Neuronal stem cell (in vitro differentiated cells): ENCODE measurements at places on chromosomes 2 and 18.

- DNase-seq: no peak
Observed at GRCh38 chr18:25234740-25235345, 117.1 kb downstream of the ZNF521 start.

DNA sequence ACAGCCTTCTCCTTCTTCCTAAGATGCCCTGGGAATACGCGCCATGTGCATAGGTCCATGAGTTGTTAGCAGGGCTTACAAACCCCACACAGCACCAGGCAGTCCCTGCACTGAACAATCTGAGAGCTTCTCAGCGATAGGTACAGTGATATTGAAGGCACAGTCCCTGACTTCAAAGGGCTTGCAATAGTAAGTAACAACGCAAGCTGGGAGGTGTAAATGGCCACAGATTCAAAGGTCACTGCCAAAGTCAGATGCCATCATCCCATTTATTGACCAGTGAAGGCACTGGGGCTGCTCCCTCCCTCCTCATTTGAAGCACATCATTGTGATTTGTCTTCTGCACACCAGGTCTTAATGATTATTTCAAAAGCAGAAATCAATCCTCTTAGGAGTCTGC, 541 bp upstream of the SCYGR3 start:
- DNase-seq: no peak

DNA sequence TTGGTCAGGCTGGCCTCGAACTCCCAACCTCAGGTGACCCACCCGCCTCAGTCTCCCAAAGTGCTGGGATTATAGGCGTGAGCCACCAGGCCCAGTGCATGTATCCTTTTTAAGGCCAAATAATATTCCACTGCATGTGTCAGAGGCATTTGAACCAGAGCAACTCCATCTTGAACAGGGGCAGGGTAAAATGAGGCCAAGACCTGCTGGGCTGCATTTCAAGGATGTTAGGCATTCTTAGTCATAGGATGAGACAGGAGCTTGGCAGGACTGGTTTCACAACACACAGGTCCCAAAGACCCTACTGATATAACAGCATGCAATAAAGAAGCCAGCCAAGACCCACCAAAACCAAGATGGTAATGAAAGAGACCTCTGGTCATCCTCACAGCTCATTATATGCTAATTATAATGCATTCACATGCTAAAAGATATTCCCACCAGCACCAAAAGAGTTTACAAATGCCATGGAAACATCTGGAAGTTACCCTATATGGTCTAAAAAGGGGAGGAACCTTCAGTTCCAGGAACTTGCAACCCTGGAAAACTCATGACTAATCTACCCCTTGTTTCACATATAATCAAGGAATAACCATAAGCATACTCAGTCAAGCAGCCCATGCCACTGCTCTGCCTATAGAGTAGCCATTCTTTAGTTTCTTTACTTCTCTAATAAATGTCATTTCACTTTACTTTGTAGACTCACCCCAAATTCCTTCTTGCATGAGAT, 204.6 kb downstream of the RAB3GAP1 start:
- DNase-seq: no peak

DNA sequence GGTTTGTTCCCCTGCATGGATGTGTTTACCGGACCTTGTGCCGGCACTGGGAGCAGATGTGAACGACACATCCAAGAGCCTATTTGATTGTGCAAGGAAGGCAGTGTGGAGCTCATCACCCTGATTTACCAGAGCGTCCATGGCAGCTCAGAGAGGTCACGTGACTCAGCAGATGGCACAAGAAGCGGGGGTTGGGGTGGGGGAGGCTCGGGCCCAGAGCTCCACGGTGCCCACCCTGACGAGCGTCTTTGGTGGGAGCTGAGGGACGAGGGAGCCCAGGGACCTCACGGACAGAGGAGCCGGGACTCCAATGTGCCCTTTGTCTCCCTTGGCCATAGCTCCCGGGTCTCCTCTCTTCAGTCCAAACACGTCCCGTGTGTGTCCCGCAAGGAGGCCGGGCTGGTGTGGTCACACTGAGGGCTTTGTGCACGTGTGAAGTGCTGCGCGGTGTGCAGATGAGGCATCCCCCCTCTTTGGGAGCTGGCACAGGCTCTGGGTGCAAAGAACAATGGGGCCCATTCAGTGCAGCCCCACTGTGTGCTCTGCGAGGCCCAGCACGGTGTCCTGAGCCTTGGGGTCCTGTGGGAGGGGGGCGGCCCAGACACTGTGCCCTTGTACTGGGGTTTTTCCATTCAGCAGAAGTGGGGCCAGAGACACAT, 15.5 kb downstream of the KCNIP3 start:
- no peak for DNase-seq

- no peak for DNase-seq
Observed at GRCh38 chr18:50711386-50711785, 108.4 kb downstream of the MRO start.

DNA sequence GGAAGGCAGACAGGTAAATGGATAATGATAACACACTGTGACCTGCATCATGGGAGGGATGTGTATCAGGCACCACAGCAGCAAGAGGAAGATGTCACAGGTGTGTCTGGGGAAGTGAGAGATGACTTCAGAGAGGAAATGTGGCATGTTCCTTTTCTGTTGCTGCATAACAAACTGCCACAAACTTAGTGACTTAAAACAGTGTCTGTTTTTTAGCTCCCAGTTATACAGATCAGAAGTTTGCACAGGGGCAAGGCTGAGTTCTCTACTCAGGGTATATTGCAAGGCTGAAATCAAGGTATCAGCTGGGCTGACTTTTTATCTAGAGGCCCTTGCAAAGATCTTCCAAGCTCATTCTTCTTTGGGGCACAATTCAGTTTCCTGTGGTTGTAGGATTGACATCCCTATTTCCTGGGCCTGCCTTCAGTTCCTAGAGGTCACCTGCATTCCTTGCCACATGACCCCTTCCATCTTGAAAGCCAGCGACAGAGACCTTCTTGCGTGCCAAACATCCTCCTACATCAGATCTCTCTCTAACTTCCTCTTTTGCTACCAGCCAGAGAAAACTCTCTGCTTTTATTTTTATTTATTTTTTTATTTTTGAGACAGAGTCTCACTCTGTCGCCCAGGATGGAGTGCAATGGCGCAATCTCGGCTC, 2.1 kb upstream of the MAP3K2 start:
- no peak for DNase-seq

DNA sequence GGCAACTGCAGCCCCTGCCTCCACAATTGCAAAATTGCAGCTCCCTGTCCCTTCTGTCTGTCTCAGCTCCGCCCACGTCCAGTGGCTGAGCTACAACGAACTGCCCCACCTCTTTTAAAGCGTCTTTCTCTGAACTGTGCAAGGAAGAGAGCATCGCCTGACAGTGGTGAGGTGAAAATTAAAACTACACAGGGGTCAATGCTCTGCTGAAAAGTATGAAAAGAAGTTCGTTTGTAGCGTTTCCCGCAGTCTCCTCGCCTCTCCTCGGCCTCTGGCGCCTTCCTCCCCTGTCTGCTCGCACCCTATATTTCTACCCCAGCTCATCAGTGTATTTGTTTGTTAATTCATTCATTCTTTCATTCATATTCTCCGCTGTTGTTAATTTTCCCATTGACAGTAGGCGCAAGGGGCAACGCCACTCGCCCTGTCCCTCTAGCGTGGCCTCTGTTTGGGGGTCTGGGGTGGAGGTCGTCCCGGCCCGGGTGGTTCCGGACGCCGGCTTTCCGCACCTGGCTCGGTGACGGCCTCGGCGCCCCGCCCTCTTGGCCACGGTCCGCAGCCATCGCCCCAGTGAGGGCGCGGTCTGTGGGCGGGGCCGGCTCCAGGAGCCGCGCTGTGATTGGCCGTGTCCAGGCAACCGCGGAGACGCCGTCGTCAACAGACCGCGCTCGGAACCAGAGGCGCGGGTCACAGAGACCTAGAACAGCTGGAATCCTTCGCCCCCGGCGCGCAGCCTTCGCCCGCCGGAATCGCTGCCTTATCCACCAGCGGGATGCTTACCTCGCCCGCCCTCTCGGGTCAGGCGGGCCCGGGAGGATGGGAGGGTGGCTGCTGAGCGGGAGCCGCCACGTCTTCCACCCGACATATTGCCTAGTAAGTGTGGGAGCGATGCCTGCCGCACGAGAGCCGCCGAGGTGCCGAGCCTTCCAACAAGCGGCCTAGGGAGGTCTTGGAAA, at the start of gene VWA3B:
Gene VWA3B (plus strand): TSS at position 677 of the 956 bp plus-strand sequence. CDS start 5,926 bp downstream, outside the sequence.
- peak; percentile 60 for DNase-seq

DNA sequence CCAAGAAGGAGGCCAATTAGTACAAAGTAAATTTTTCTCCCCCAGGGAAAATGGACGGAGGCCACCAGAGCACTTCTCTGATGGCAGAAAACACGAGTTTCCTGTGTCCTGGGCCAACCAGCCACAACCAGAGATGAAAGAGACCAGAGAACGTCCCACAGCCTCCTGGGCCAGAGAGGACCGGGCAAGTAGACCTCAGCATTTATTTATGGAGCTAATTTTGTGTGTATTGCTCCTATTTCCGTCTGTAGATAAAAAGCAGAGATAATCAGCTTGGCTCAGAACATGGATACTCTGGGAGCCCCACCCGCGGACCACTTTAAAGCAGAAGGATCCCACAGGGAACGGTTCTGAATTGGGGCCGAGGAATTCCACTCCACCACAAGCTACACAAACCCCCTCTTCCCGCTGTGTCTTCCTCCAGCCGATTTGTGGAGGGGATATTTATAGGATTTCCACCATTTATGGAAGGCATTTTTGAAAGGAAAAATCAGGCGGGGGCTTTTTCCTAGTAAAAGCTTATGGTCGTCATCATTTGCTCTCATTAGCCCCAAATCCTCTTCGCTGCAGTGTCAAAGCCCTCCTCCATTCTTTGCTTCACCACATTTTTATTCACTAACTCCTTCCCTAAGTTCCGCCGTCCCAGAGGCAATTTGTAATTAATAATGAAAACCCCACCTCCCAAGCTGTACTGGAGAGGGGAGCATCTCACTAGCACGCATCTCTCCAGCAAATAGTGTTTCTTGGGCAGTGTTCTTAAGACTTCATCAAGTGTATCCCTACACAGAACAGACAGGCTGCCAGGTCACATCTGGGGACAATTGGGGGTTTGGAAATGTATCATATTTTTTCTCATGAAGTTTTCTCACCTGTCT, 43.7 kb upstream of the TWIST2 start:
- no peak for DNase-seq

- DNase-seq: no peak
Observed at GRCh38 chr18:75003764-75004690, 204.9 kb downstream of the PTGR3 start.

GRCh38 chr2:62309465-62310091, 113.7 kb downstream of the B3GNT2 start:
- DNase-seq: no peak

GRCh38 chr2:126888046-126888445, 10.6 kb upstream of the TEX51 start:
- no peak for DNase-seq

DNA sequence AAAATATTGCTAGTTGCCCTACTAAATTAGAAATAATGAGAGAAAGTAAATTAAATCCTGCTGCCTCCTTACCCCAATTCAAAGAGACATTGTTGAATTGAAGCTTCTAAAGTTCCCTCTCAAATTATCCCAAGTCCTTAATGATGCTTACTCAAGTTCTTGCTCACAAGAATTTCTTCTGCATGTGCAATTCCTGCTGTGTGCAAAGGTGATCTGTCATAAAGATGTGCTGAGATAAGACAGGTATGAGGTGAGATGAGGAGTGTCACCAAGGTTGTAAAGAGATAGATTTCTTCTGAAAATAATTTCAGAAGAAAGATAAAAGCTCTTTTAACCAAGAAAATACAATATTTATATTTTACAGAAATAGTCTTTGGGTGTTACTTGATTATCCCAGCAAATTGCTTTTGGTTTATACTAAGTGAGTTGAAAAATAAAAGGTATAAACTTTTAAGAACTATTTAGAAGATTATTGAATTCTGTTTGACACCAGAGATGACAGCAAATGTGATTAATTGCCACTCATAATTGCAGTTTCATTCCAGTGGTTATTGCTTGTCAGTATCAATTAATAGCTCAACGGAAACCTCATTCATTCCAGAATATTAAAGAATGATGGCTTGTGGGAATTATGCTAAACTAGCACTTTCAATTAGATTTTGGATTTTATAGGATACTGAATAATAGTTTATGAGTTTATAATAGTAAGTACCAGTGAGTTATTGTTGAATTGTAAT, 674.3 kb downstream of the STK39 start:
- DNase-seq: no peak

GRCh38 chr2:174337337-174338146, 2.8 kb downstream of the SP9 start:
- DNase-seq: peak; percentile 63

DNA sequence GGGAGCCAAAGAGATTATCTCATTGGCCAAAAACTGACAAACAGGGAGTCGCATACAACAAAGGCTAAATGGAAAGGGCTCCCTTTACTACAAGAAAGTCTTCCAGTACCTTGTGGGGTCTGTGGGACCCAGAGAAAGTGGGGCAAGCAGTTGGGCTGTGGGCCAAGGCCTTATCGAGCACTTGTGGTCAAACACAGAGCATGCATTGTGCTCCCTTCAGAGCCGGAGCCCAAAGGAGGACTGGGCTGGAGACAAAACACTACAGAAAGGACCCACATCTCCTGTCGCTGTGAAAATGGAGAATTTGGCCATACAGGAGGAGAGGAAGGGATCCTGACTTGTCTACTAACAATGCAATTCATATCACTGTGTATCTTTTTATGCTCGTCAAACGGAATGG, 37.1 kb upstream of the SLC1A4 start:
- no peak for DNase-seq

- DNase-seq: no peak
Observed at GRCh38 chr2:36704475-36705150, 8.1 kb downstream of the VIT start.

GRCh38 chr18:675307-675706, 17.9 kb downstream of the TYMS start:
- DNase-seq: no peak

DNA sequence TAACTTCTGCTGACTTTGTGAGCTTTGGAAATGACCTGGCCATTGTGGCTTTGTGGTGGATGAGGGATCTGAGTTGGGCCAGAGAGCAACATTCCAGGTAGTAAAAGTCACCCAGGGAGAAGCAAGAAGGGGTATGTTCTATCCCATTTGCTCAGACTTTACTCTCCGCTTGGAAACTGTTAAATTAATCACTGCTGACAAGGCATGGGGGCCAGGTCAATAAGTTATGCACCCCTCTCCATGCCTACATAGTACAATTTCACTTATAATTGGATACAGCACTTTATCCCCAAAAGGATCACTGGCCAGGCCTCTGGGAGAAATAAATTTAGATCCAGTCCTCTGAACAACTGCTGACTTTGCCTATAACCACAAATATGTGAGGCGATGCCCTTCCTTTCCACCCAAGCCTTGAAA, 92.1 kb downstream of the RPRM start:
- DNase-seq: no peak
